ENCODE measurements at places on chromosomes 16 and 17.

- DNase-seq = no peak
Measured at GRCh38 chr17:71022758-71023157, 853.4 kb downstream of the KCNJ2 start.

GRCh38 chr17:48310748-48311213 is 119.2 kb downstream of the SKAP1 start:
- DNase-seq = no peak

- no peak for DNase-seq
Measured at GRCh38 chr17:83077411-83077810, 2.0 kb upstream of the METRNL start.

DNA sequence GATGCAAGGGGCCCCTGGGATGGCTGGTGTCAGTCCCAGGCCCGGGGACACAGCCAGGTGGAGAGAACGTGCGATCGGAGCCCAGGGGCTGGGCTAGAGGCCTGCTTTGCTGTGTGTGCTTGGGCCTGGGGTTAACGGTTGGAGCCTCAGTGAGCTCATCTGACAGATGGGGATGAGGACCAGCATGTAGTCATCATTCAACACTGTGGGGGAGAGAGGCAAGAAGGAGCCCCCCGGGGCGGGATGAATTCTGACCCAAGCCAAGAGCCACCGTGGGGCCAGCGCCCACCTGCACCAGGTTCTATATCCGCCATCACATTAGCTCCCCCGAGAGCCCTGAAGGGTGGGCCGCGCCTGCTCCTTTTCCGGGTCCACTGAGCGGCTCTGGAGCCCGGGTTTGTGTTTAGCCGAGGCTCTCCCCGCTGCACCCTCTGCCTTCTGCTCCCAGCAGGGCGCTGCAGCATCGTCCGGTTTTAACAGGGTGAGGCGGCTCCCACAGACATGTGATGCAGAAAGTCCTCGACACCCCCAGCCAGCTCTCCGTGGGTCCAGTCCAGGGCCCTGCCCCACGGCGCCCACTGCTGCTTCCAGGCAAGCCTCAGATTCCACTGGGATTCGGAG is 365.7 kb downstream of the SEC14L1 start:
- no peak for DNase-seq

GRCh38 chr17:19456016-19456927 is 45.2 kb downstream of the RNF112 start:
- DNase-seq = no peak

DNA sequence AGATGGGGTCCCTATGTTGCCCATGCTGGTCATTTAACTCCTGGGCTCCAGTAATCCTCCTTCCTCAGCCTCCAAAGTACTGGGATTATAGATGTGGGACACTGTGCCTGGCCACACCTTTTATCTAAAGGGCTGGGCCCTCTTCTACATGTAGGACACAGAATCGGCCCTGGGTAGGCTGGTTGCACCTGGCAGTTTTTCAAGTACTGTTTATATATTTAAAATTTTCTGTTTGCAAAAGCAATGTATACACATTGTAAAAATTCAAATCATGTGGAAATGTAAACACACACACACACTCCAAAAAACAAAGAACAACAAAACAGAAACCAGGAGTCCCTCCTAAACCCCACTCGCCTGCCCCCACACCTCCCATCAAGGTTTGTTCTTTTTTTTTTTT is 28.1 kb upstream of the SIAH1 start:
- DNase-seq = no peak

DNA sequence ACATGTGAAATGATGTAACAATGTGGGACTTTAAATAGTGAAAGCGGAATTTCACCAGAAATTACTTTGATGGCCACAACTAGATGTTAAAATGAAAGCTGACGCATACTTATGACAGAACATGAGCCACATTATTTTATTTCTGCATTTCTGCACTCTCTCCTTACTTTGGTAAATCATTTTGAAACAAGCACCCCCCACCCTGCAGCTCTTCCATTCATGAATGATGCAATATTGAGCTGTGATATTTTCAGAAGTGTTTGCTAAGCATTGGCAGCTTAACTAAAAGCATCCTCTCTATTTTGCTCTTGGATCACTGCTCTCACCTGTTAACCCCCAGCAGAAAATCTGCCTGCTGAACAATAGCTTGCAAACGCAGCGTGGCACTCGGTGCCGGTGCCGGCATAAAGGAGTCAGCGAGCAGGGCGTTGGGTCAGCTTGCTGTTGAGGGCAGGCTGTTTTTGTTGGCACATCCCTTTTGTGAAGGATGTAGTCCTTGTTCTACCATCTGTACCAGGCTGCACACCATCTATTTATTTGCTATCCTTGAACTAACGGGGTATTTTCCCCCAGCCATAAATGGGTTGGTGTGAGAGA is 30.8 kb upstream of the CBLN1 start:
- DNase-seq = no peak

GRCh38 chr17:46118964-46119363 is 74.3 kb downstream of the KANSL1 start:
- no peak for DNase-seq

DNA sequence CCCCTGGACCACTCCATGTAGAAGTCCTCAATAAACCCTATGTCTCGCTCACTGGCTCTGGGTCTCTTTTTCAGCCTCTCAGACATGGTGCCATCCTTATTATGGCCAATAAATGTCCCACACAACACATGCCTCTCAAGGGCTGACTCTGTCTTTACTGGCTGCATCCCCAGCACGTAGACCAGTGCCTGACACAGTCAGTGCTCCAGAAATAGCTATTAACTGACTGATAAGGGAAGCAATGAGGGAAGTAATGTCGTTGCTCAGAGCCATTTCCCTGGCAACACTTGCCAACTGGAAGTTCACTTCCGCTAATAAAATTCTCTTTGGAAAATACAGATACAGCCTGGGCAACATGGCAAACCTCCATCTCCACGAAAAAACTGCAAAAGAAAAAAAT is 19.1 kb upstream of the APOH start:
- DNase-seq = no peak

- no peak for DNase-seq
Measured at GRCh38 chr17:77729587-77729986, 228.9 kb upstream of the TNRC6C start.

DNA sequence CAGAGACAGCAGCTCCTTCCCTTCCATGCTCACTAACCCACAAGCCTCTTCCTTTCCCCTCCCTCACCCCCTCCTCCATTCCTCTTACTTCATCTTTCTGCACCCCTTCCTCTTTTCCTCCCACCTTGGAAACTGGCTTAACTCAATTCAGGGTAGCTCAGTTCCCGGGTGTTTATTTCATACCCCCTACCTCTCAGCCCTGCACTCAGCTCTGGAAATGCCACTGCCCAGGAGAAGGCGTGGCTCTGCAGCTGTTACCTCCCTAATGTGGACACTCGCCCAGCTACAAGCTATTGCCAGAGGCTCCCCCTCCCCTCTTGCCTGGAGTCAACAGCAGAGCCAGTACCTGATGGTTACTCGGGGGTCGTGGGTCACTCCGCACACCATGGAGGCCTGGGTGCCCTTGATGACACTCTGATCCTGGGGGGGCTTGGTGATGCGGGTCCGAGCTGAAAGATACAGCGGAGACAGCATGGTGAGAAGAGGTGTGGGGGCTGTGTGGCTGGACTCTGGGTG is 118.4 kb upstream of the CDC42EP4 start:
- no peak for DNase-seq

DNA sequence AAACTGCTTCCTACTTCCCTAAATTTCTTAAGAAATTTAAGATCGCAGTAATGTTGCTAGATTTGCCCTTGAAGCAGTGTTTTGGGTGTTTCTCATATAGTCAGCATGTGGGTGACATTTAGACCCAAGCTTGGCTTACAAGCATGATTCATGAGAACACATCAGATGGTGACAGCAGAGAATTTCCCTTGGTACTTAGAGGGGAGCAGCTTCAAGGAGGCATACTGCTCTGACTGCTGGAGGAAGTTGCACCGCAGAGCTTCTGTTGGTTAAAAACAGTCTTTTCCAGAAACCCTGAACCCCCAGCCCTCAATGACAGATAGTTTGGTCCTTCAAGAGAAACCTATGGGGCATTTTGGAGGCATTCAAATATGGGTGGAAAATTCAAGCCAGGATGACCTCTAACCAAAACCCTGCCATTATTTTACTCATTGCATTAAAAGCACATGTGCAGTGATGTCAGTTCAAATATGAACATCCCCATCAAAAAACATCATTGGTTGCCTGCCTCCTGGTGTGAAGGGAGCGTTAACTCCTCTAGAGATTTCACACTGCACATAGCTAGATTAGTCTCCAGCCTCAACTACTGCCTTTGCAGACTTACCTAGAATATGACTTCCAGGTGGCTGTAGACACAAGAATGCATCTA is 201.5 kb upstream of the CACNG5 start:
- peak; percentile 24 for DNase-seq
